CD4-positive, alpha-beta T cell treated with Interleukin-6 at 100 ng/mL for 8 hours (primary cell): ENCODE measurements at places on chromosomes 1 and 21.

DNA sequence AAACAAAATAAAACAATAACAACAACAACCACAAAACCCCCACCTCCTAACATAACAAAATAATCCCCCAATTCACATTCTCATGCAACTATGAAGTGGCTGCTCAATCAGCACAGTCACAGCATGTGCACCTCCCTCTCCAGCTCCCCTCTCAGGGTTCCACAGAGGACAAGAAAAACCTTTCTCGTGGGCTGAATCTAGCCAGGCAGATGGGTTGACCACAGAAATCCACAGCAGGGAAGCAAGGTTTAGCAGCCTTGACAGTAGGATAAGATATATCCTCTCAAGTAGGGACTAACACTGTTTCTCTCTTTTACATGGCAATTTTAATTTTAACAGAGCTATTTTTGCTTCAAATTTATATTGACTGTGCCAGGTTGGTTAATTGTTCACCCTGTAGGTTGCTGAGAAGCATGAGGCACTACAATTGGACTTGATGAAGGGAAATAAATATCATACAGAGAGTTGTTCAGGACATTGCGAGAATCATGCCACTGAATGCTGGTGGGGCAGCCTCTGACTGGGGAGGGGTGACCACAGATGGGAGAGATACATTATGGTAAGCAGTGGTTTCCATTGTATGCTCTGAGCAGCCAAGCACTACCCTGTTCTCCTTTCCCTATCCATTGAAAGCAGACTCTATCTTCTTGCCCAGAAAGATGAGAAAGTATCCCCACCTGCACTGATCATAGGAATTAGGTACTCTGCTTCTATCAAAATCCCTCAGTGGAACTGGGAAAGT, 535.1 kb downstream of the DPYD start:
- no peak for DNase-seq

GRCh38 chr1:56569661-56570060, 9.7 kb downstream of the PLPP3 start:
- no peak for DNase-seq

DNA sequence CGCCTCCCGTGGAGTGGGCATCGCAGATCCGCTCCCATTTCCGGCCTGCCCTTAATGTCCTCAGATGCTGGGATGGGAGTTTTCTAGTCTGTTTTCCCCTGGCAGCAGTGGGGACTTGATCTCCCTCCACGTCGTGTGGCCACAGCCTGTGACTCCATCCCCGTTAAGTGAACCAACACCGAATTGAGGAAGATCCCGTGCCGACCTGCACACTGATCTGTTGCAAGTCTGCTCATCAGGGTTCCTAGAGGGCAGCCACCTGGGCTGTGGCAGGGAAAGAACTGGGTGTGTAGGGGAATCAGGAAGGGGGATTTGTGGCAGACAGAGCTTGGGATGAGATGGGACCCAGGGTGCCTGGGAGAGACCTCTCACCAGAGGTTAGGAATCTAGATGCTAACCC, 23.3 kb upstream of the CDK18 start:
- DNase-seq = no peak

- DNase-seq = no peak
Observed at GRCh38 chr1:107879346-107879745, 85.6 kb downstream of the VAV3 start.

- no peak for DNase-seq
Observed at GRCh38 chr1:98963064-98963758, 41.5 kb downstream of the PLPPR5 start.

DNA sequence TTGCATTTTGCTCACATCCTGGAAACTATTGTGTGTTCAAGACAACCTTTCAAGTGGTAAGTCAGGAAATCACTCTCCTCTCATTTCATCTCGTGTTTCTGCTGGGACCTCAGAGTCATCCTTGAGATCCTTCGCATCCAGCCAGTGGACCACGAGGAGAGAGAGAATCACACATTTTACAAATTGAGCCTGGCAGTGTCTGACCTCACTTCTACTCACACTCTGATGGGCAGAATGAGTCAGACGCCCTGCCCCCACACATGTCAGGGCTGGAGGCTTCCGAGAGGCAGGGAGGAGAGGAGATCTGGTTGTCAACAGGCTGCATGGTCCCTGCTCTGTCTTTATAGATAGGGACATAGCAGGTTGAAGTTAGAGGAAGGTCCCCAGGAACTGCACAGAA, 509.7 kb downstream of the AJAP1 start:
- no peak for DNase-seq

DNA sequence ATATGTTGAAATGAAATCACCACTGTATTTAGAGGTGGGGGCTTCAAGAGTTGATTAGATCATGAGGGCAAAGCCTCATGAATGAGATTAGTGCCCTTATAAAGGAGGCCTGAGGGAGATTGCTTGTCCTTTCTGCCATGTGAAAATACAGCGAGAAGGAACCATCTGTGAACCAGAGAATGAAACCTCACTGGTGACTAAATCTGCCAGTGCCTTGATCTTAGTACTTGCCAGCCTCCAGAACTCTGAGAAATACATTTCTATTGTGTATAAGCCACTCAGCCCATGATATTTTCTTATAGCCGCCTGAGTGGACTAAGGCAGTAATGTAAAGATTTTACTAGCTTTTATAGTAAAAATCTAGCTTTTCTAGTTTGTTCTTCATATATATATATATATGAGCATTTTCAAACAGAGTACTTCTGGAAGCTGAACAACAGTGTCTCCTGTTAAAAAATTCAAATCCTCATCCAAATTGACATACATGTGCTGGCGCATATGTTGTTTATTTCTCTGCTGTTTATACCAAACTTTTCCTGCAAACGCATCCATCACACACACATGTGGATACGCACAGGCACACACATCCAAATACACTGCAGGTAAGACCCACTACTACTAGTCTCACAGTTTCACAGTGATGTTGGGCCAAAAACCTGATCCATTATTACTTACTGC, 213.1 kb downstream of the RGS7 start:
- no peak for DNase-seq

- DNase-seq = no peak
Observed at GRCh38 chr21:20086508-20086907, 911.7 kb upstream of the NCAM2 start.

- DNase-seq = no peak
Observed at GRCh38 chr1:30719406-30720270, 3.7 kb downstream of the MATN1 start.
